Breast epithelium (tissue), 4 donors: ENCODE measurements at places on chromosomes 16 and 17. TPM values are rescaled to one million over a fixed set of nuclear protein-coding genes. Genes with fewer than 3 reads are reported as not detected.
A peak's percentile ranks its signal among the peaks of the same experiment; 100 is the strongest.

- DNase-seq, result no peak
These were observed 226.2 kb downstream of the CCDC182 start for GRCh38 chr17:57518587-57519581.

ENKD1 gene
- 20.1 TPM for total RNA-seq

ZNF48 gene
- total RNA-seq, result 4.8 TPM

CEMP1 gene
- 2.3 TPM for total RNA-seq

MEIOB gene
- total RNA-seq, result not detected

- no peak for DNase-seq
These were observed 544.6 kb downstream of the CDH13 start for GRCh38 chr16:83171396-83171795.

- no peak for DNase-seq
These were observed 28.5 kb upstream of the CREBBP start for GRCh38 chr16:3908951-3909437.

GRCh38 chr17:78737332-78737731 is 44.7 kb downstream of the CYTH1 start:
- DNase-seq, result no peak

FBXL16 gene
- total RNA-seq, result not detected

GRCh38 chr16:67100569-67101310 is 9.0 kb upstream of the PHAF1 start:
- DNase-seq, result no peak

DNA sequence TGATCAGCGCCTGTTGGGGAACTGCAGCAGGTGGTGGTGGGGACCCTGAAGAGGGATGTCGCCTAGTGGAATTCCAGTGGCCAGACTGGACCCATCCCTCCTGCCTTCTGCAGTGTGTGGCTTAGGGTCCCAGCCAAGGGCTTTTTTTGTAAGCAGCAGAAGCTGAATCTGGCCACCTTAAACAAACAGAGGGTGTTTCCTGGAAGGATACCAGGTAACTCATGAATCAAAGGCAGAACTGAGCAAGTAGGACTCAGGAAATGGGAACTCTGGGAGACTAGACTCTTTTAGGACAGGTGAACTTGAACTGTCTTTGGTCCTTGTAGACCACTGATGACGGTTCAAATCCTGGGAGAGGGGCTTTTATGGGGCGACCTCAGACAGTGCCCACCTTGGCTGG is 124.0 kb downstream of the ABCC6 start:
- no peak for DNase-seq

GRCh38 chr16:2836646-2837508 is 6.8 kb downstream of the ZG16B start:
- peak; percentile 44 for DNase-seq

- DNase-seq, result no peak
These were observed 4.9 kb upstream of the AATK start for GRCh38 chr17:81170727-81171494.

SDK2 gene
- 0.16 TPM for total RNA-seq

- DNase-seq, result no peak
These were observed 23.9 kb downstream of the LGALS9 start for GRCh38 chr17:27654654-27655524.

GRCh38 chr16:85859818-85860125 is 39.2 kb upstream of the IRF8 start:
- DNase-seq, result no peak

CCDC154 gene
- total RNA-seq, result 0.98 TPM

DNA sequence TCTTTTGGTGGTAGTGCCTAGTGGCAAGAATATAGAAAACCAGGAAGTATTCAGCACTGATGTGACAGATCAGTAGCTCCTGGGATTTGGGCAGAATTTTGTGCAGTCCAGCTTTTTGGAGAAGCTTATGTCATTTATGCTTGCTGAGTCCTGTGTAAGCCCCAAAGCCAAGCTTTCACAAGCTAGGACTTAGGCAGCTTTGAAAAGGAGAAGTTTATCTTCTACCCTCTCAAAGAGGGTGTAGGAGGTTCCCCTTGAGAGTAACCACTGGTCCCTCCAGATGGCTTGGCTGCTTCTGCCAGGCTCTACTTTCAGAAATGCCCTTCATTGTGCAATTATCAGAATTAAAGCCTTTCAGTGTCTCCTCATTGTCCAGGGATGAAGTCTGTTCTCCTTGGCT is 78.8 kb downstream of the CES1 start:
- no peak for DNase-seq

CSH1 gene
- not detected for total RNA-seq

DNA sequence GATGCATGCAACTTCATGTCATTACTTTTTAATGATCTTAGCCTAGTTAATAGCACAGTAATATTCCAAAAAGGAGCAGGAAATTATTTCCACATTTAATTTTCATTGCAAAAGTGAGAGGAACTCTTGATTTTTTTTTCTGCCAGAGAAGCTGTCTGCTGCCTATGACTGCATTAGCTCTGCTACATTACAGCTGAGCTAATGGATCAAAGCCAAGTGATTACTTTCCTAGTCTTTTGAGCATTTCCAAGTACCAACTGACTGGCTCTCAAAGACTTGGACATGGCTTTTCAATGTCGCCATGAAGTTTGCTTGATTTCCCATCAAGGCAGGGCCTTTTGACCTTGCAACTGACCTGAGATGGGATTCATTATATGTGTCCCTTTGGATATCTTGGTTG is 356.6 kb upstream of the XYLT1 start:
- DNase-seq, result no peak

DNA sequence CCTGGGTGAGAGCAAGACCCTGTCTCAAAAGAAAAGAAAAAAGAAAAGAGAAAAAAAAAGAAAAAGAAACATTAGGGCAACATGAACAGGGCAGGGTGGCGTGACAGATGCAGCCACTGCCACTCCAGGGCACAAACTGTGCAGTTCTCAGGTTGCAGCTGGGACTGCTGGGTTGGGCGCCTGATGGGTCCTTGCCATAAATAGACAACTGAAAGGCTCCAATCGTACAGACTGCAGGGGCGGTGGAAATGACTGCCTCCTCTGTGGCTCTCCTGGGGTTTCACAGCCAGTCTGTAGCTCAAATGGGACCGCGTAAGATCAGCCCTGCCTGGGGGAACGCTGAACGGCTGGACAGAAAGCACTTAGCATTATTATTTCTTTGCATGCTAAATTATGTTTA is 130.7 kb downstream of the CPPED1 start:
- no peak for DNase-seq
